Breast epithelium (tissue), 4 donors: ENCODE measurements at places on chromosomes 12 and 14. TPM values are rescaled to one million over a fixed set of nuclear protein-coding genes. Genes with fewer than 3 reads are reported as not detected.

The FAM186B gene
- 0.96 TPM for total RNA-seq

The CABP1 gene
- 0.80 TPM for total RNA-seq

The PTPRQ gene
- total RNA-seq: 0.66 TPM

GRCh38 chr12:48683534-48683933, 1.5 kb upstream of the KANSL2 start:
- no peak for DNase-seq

DNA sequence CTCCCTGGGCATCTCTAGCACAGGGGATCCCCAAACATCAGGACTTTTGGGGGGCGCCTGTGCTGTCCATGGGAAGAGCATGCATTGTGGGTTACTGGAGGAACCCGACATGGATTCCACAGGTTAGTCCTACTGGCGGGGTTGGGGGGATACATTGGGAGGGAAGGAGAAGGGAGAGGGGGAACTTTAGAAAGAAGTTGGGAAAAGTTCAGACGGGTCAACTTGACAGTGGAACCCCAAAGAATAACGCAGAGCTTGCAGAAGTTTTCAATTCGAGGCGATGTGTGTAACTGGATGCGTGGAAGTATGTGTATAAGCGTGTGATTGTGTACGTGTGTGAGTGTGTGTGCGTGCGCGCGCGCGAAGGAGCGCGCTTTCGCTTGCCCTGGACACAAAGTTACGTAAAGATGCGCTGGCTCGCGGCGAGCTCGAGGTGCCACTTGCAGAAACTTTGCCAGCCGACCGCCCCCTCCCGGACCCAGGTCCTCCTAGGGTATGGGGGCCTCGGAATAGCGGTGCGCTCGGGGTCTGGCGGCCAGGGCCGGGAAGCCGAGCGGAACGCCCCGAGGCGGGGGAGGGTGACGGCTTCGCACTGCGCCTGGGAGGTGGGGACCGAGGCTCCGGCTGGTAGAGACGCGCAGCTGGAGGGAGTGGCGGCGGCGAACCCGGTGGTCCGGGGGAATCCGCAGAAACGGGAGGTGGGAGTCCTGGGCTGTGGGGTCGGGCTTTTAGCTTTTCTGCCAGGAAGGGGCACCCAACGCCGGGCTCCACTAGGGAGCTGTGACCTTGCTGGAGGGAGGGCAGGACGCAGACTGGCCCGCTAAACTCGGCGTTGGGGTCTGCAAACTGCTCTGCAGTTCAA, 669 bp downstream of the RFX4 start:
- no peak for DNase-seq

GRCh38 chr12:96327346-96327745, 72.9 kb downstream of the CDK17 start:
- no peak for DNase-seq

GRCh38 chr12:7373226-7373625, 69.4 kb downstream of the ACSM4 start:
- no peak for DNase-seq

GRCh38 chr14:94569381-94570001, 8.2 kb downstream of the SERPINA4 start:
- no peak for DNase-seq

- no peak for DNase-seq
Measured at GRCh38 chr12:1102791-1103450, 111.9 kb downstream of the ERC1 start.

GRCh38 chr14:89773151-89773550, 181.4 kb downstream of the EFCAB11 start:
- no peak for DNase-seq
